ENCODE measurements at places on chromosomes 12 and 14.

- no peak for DNase-seq
Observed at GRCh38 chr14:21163871-21164291, 8.0 kb upstream of the OR5AU1 start.

DNA sequence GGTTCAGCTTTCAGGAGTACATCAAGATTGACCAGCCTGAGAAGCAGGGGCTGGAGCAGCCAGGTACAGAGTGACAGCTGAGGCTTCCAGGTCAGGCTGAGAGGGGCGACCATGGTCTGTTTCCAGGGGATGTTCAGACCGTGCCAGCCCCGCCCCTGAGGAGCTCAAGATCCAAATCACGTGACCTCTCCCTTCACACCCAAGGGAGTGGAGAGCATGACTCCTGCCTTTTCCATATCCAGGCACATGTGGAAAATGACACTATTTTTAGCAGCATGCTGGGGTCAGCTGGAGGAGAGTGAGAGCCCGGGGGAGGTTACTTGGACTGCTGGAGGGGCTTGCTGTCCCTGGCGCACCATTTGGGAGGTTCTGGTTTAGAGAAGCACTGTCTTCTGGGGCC lies 92.7 kb downstream of the B4GALNT3 start:
- no peak for DNase-seq

GRCh38 chr14:105223770-105224544 lies 24.4 kb upstream of the BTBD6 start:
- DNase-seq = no peak

DNA sequence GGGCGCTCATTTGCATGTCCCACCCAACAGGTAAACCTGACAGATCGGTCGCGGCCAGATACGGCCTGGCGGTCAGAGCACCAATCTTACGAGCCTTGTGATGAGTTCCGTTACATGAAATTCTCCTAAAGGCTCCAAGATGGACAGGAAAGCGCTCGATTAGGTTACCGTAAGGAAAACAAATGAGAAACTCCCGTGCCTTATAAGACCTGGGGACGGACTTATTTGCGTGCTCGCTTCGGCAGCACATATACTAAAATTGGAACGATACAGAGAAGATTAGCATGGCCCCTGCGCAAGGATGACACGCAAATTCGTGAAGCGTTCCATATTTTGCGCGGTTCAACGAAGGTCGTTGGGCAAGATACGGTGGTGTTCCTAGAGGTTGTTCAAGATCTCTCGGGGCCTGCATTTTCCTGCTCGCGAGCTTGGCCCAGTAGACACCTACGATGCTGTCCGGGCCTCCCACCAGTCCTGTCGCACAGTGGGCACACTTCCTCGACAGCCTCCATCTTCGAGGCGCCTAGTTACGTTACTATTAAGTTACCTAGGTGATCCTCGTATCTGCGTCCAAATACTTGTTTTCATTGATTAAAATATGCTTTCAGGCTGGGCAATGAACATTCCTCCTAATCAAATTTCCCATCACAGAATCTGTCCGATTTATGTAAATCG lies at the start of gene RNU6-7:
Gene RNU6-7 (plus strand): TSS at position 230 of the 675 bp plus-strand sequence.
- peak; percentile 53 for DNase-seq

DNA sequence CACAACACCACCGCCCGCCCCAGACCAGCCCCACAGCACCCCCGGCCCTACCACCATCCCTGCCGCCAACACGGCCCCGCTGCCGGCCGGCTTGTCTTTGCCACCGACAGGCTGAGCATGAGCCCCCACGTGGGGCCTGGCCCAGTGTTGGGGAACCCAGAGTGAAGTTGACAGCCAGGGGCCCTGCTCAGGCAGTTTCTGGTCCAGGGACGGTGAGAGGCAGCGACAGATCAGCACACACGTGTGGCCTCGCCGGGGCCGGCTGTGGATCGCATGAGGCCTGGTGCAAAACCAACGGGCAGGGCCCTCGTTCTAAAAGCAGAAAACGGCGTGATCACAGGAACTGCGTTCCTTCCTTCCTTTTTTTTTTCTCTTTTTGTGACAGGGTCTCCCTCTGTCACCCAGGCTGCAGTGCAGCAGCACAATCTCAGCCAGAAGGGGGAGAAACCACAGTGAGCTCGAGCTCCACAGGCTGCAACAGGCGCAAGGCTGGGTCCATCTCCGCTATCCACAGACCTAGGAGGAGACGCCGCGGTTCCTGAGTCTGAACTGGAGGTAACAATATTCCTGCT lies 50.5 kb upstream of the FBRSL1 start:
- DNase-seq = no peak

- no peak for DNase-seq
Observed at GRCh38 chr12:118958520-118958919, 22.8 kb upstream of the SRRM4 start.

GRCh38 chr12:39277416-39277815 lies 165.5 kb downstream of the KIF21A start:
- DNase-seq = no peak

DNA sequence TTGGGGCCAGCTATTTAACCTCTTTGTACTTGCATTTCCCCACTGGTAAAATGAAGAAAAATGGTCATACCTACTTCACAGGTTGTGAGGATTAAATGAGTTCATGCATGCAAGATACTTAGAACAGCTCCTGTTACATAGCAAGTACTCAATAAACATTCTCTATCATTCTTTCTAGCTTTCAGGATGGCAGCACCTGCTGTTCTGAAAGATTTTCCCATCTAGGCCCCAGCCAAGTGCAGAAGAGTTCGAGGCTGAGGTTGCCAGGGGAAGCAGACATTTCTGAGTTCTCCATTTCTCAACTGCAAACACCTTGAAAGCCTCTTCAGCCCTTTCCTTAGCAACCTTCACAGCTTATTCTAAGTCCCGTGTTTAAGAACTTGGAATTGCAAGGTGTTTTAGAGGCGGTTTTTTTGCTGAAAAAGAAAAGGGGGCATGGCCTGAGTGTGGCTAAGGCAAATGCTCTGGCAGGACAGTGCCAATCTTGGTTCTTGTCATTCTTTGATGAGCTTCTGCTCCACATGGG lies 73.0 kb upstream of the PRMT8 start:
- DNase-seq = no peak

DNA sequence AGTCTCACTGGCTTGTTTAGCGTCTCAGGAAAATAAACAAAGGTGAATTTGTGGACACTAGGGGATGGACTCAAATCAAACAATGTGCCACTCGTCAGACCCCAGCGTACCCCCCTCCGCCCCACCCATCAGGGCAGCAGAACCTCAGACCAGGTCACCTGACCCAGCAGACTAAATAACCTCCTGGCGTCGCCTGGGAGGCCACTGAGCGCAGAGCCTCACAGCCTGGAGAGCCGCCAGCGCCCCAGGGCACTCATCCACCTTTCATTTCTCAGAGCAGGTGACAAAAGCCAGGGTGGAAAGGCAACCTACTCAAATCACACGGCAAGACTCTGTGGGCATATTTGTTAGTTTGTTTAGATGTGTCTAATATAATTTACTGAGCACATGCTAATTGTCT lies 100.9 kb downstream of the DICER1 start:
- DNase-seq = peak; percentile 94

DNA sequence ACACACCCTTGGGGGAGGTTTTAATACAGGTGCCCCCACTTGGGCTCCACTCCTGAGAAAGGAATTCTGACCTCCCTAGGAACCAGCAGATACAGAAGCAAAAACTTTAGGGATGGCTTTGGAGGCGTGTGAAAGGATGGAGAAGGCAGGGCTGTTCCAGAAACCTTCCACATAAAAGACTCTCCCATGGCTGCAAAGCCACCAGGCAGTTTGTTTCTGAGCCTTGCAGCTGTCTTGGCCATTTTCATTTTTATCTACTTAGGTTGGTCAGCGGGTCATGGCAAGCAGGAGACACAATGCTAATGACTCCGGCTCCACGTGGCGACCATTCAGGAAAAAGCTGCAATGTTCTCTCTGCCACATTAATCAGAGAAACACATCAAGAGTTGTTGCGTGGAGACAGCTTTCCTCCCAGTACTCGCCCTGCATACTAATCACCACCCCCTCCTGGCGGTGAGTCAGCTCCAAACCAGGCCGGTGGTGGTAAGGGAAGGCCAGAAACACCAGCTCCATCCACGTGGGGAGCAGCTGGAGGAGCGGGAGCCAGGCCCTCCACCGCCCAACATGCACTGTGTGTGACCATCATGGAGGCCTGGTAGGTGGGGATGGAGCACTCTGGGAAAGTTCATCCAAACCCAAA lies 30.9 kb upstream of the IRF2BPL start:
- DNase-seq = peak; percentile 84

DNA sequence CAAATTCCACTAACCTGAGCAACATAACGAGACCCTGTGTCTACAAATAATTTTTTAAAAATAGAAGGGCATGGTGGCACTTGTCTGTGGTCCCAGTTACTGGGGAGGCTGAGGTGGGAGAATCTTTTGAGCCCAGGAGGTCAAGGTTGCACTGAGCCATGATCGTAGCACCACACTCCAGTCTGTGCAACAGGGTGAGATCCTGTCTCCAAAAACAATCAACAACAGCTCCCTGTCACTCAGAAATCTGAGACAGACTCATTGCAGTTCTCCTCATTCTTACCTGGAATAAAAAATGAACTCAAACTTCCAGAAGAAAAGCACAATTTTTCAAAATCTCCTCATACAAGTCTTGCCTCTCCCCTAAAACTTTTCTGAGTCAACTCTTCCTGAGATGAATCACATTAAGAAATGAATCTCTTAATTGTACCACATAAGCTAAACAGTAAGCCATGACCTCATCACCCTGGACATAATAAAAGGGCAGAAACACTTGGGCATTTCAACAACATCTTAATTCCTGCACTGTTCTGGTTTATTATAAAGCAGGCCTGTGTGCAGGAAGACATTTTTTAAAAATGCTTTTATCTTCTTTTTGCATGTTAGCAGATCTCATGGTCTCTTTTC lies 214.3 kb upstream of the CDKN3 start:
- DNase-seq = no peak

DNA sequence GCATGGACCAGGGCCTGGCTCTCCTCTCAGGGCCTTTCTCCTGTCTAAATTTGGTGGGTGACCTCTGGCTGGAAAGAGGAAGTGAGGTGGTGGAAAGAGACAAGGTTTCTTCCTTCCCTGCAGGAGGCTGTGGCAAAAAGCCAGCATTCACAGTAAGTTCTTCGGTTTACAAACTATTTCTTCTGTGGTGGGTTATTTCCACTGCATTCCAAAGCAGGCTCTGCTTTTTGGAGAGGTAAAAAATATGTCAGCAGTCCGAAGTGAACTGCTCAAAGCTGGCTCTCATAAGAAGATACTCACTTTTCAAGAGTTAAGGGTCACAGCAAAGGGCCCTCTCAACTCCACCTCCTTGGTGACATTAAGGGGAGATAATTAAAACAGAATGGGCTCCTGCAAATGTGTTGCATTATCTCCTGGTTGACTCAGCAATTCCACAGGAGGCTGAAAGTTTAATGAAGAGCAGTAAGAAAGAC lies 48.9 kb upstream of the POC1B start:
- no peak for DNase-seq

DNA sequence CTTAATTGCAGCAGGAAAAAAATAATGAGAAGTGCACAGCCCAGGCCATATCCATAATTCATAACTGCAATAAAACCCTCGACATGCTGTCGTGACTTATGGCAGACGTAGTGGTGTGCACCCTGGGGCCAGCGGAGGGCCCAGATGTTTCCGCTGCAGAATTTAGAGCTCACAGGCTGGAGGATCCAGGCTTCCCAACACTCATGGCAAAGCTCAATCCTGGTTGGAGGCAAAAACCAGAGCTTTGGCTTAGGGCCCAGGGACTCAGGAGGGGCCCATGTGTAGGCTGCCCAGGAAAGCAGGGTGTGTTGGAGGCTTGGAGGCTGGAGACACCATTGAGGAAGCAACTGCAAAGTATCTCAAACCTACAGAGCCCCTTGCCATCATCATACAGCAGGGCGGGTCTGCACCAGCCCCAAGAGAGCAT lies 68.7 kb downstream of the SERPINA3 start:
- DNase-seq = no peak

DNA sequence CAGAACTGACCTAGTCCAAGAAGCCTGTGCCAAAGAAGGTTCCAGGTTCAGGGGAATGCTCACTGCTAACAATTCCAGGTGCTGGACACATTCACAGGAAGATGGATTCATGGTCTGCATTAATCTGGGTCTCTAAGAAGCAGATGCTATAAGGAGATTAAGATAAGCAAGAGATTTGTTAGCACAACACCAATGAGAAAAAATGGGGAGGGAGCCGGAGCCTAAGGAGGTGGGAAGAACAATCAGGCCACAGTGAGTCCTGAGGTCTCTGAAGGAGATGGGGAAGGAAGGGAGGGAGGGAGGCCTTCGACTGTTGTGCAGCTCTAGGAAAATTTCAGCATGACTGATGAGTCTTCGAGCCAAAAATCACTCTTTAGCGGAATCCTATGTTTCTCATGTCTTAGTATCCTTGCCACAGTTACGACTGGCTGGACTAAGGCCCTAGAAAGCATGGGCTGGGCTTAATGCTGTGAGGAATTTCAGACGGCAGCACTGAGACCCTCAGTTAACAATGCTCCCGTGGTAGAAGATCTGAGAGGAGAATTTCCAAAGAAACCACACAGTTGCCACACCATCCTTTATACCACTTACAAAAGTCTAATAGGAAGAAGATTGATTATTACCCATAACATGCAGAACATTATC lies 31.5 kb upstream of the PTGDR start:
- no peak for DNase-seq

- DNase-seq = peak; percentile 15
Observed at GRCh38 chr12:1966561-1967226, 37.6 kb downstream of the DCP1B start.

DNA sequence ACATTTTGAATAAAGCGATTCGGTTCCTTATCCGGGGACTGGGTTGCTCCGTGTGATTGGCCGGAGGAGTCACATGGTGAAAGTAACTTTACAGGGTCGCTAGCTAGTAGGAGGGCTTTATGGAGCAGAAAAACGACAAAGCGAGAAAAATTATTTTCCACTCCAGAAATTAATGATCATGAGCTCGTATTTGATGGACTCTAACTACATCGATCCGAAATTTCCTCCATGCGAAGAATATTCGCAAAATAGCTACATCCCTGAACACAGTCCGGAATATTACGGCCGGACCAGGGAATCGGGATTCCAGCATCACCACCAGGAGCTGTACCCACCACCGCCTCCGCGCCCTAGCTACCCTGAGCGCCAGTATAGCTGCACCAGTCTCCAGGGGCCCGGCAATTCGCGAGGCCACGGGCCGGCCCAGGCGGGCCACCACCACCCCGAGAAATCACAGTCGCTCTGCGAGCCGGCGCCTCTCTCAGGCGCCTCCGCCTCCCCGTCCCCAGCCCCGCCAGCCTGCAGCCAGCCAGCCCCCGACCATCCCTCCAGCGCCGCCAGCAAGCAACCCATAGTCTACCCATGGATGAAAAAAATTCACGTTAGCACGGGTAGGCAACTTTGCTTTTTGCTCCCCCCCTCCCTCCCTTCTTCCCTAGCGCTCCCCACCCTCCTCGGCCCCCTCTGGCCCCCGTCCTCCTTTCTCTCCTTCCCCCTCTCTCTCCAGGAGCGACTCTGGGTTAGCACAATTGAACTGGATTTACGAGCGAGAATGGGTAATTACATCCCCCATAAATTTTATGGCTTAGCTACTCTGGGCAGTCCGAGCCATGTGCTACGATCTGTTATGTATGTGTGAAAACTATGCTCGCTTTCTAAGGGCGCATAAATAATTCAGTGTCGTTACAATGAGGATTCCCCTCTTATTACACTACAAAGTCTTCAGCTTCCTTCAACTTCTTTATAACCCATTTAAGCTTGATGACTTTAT lies at the start of gene HOXC4:
Gene HOXC4 (plus strand): TSS at position 85 of the 991 bp plus-strand sequence. CDS start 88 bp downstream, at position 173.
- peak; percentile 75 for DNase-seq

Data from NCI-H1417 (cell line).